ENCODE measurements at places on chromosomes 16 and 17.

DNA sequence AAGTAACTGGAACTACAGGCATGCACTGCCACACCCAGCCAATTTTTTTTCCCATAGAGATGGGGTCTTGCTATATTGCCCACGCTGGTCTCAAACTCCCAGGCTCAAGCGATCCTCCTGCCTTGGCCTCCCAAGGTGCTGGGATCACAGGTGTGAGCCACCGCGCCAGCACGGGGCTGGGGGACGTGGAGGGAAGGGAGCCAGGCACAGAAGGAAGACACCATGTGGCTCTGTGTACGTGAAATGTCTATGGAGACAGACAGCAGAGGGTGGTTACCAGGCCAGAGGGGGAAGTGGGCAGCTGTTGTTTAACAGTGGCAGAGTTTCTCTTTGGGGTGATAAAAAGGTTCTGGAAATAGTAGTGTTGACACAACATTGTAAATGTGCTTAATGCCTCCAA is 4.6 kb upstream of the PIEZO1 start:
- DNase-seq: no peak

GRCh38 chr16:5321930-5322329 is 224.3 kb upstream of the EEF2KMT start:
- no peak for DNase-seq

- DNase-seq: no peak
Observed at GRCh38 chr17:77572065-77572601, 386.4 kb upstream of the TNRC6C start.

DNA sequence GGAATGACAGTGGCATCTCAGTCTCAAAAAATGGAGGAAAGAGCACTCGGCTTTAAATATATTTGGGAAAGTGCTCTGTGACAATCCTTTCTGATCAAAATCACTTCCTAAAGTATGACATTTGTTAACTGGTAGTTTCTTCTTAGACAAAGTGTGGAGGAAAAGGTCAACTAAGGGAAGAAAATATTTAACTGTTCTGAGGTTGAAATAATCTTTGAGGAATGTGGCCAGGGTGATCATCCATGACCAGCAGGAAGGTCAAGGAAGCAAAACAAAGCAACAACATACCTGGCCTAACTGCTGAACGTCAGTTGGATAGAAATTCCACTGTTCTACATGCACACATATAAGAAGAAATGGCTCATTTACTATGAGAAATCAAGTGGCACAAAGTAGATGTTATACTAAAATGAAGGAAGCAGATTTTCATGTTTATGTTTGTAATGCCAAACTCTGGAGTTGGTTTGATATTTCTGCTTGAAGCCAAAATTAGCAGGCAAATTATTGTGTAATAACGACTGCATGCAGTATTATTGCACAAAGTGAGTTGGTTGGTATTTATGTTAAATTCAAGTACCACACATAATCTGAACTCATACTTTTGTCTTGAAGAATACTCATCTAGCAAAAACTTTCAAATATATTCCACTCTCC is 87.3 kb upstream of the CORO6 start:
- no peak for DNase-seq

GRCh38 chr17:82881324-82881823 is 41.6 kb upstream of the ZNF750 start:
- DNase-seq: no peak

- DNase-seq: no peak
Observed at GRCh38 chr17:73098919-73099318, 6.4 kb upstream of the SLC39A11 start.

GRCh38 chr16:7025616-7026190 is 306.9 kb upstream of the RBFOX1 start:
- no peak for DNase-seq

- no peak for DNase-seq
Observed at GRCh38 chr16:2783581-2784357, 3.6 kb downstream of the PRSS33 start.

- no peak for DNase-seq
Observed at GRCh38 chr17:2484876-2485275, 26.8 kb downstream of the METTL16 start.

GRCh38 chr17:36720131-36720530 is 118.7 kb downstream of the MRM1 start:
- no peak for DNase-seq

GRCh38 chr17:76584427-76585032 is 1.1 kb downstream of the ST6GALNAC2 start:
- DNase-seq: no peak

DNA sequence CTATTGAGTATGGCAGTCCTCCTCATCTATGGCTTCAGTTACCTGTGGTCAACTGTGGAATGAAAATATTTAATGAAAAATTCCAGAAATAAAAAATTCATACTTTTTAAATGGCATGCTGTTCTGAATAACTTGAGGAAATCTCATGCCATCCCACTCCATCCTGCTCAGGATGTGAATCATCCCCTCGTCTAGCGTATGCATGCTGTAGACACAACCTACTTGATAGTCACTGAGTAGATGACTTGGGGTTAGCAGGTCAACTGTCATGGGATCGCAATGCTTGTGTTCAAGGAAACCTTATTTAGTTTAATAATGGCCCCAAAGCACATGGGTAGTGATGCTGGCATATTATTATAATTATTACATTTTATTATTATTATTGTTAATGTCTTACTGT is 4.8 kb upstream of the VAC14 start:
- no peak for DNase-seq

DNA sequence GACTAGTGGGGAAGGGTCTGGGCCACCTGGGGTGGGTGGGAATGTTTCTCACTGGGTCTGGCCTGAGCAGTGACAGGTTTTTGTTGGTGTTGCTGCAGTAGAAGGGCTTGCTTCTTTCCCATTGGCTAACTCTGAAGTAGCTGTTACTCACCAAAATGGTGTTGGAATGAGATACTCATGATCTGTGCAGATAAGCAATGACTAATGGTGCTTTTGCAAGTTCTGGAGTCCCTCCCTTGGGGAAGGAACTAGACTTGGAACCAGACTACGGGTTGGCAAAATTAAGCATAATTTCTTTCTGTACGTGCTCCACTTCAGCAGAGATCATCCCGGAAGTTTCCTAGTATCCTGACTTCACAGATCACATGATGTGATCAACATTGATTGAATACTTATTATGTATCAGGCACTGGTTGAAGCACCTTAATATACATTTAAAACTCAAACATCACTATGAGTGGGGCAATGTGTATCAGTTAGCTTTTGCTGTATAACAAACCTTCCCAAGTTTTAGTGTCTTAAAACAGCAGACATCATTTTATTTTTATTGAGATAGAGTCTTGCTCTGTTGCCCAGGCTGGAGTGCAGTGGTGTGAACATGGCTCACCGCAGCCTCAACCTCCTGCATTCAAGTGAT is 30.1 kb downstream of the CHP2 start:
- no peak for DNase-seq

DNA sequence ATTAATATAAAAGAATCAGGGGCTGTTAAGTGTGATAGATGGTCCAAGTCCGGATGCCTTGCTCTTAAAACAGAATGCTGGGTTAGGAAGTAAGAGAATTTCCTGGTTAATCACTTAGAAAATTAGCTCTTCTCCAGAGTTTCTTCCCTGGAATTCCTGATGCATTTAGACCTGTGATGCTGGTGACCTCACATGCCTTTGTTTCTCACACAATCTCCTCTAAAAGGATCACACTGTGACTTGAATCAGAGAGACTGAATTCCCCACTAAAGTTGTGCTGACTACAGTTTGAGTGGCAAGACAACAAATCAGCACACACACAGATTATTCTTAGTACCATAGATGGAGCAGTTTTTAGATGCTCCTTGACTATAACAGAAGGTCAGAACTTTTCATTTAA is 4.4 kb upstream of the RNF43 start:
- no peak for DNase-seq

- DNase-seq: no peak
Observed at GRCh38 chr16:4081047-4081446, 35.2 kb downstream of the ADCY9 start.

GRCh38 chr17:37741341-37742115 is 3.3 kb downstream of the HNF1B start:
- DNase-seq: no peak

- DNase-seq: no peak
Observed at GRCh38 chr16:77273-77806, 685 bp upstream of the MPG start.

GRCh38 chr16:57824888-57825287 is 22.6 kb upstream of the KIFC3 start:
- DNase-seq: no peak

GRCh38 chr17:68704871-68705713 is 103.9 kb upstream of the FAM20A start:
- peak; percentile 88 for DNase-seq

- DNase-seq: no peak
Observed at GRCh38 chr17:53736516-53737240, 86.0 kb upstream of the KIF2B start.

- no peak for DNase-seq
Observed at GRCh38 chr17:33464669-33465280, 171.7 kb upstream of the ASIC2 start.

- DNase-seq: no peak
Observed at GRCh38 chr16:58377932-58378331, 14.3 kb upstream of the GINS3 start.

- no peak for DNase-seq
Observed at GRCh38 chr16:19139436-19140091, 25.8 kb downstream of the ITPRIPL2 start.

GRCh38 chr17:77066165-77066564 is 74.6 kb upstream of the SEC14L1 start:
- DNase-seq: no peak

GRCh38 chr16:58098207-58099096 is 30.7 kb downstream of the CFAP20 start:
- peak; percentile 12 for DNase-seq

GRCh38 chr16:1564325-1564724 is 30.9 kb downstream of the TMEM204 start:
- no peak for DNase-seq

DNA sequence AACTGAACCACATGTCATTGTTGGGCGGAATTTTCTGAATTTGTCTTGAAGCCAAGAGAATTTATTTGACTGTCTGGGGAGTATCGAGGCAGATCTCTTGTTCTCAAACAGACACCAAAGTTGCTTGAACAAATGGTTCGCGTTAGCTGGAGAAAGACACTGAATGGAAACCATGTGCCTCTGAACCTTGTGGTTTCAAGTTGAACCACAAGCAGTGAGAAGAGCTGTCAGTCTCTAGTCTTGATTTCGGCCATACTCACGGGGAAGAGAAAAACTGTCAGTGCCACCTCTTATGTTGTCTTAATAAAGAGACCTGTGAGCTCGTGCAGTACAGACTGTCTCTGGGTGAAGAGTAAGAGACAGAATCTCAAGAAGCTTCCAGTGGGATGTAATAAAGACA is 886.5 kb upstream of the SOX9 start:
- DNase-seq: no peak

DNA sequence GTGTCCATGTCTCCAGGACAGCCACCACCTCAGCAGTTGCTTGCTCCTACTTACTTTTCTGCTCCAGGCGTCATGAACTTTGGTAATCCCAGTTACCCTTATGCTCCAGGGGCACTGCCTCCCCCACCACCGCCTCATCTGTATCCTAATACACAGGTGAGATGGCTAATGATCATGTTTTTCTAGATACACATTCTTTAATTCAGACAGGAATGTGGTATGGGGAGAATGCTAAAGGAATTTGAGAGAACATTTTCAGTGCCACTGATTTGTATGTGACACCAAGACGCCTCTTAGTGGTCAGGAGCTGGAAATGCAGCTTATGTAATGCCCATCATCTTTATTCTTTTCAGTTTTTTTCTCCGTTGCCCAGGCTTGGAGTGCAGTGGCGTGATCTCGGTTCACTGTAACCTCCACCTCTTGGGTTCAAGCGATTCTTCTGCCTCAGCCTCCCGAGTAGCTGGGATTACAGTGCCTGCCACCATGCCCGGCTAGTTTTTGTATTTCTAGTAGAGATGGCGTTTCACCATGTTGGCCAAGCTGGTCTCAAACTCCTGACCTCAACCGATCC is 8.9 kb upstream of the RAPGEFL1 start:
- no peak for DNase-seq

- DNase-seq: no peak
Observed at GRCh38 chr17:67276075-67276474, 31.1 kb upstream of the HELZ start.

GRCh38 chr16:28298511-28298878 is 6.2 kb downstream of the SBK1 start:
- DNase-seq: no peak

DNA sequence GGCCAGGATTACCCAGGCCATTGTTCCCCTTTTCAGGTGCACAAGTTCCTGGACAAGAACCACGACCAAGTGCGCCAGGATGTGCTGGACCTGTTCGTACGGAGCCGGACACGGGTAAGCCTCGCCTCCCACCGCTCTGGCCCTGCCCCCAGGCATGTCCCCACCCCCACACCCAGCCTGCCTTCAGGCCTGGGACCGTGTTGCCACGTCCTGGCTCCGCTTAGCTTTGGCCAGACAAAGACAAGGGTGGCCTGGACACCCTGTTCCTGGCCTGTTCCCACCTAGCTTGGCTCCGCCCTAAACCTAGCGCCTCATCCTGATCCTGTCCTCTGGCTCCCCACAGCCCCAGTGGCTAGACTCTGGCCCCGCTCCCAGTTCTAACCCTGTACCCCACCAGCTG is 30.9 kb downstream of the MYO15A start:
- no peak for DNase-seq

- no peak for DNase-seq
Observed at GRCh38 chr17:74981979-74982662, 5.3 kb upstream of the CDR2L start.

GRCh38 chr16:73040136-73040535 is 7.8 kb downstream of the ZFHX3 start:
- no peak for DNase-seq

DNA sequence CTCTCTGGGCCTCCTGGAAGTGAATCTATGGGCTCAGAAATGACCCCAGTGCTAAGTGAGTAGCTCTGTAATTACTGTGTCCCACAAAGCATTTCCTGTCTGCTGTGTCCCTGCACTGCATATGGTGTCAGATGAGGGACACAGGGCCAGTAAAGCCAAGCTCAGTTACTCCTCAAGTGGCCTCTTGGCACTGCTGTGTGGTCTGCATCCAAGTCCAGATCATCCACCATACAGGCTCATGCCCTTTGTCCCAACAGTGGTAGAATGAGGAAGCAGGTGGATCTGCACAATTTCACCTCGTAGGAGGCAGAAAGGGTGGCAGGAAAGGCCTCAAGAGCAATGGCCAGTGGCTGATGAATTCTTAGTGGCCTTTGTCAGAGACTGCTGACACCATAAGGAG is 146.8 kb downstream of the SOX9 start:
- no peak for DNase-seq
